ENCODE measurements at places on chromosomes 5 and 9.

DNA sequence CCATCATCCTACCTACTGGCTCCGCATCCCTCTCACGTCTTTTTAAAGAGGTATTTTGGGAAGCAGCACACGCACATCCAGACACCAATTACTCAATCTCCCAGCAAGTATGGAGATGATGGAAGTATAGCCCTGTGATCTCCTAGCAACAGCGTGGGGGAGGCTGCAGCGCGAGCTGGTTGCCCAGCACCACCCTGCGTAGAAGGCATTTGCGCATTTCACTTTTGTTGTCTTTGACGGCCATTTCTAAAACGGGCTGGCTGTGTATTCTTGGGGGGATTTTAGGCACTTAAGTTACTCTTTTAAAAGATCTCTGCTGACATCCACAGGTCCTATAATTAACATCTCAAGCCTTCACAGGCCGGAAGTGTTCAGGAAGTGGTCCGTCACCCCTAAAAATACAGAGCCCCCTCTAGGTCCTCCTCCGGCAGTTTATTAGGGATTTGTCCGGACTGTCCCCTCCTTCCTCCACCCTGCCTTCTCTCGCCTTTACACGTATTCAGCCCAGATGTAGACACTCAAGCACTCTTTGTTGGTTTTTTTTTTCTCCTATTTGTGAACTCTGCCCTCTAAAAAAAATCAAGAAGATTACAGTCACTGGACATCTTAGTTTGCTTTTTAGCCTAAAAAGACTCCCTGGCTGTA is 371.4 kb downstream of the NTRK2 start:
- no peak for DNase-seq

- DNase-seq = no peak
Measured at GRCh38 chr9:121071756-121072421, 2.9 kb upstream of the CNTRL start.

- DNase-seq = no peak
Measured at GRCh38 chr5:87081511-87082372, 185.9 kb upstream of the RASA1 start.

DNA sequence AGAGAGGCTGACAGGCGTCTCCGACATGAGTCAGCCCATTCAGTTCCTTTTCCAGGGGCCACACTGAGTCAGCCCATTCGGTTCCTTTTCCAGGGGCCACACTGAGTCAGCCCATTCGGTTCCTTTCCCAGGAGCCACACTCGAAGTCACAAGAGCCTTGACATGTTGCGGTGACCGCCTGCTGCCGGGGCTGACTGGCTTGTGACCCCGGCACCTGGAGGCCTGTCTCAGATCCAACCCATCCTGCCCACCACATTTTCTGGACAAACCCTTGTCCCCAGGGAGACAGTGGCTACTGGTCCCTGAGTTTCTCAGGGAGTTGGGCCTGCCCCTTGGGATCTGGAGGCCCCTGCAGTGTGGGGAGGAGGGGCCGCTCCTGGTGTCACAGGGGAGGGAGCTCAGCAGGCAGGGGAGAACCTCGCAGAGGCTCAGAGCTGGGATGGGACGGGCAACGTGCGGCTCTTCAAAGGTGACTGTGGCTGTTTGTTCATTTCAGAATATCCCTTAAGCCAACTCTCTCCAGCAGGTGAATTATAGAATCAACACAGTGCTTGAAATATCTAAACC is 40.5 kb upstream of the LPCAT1 start:
- DNase-seq = no peak

DNA sequence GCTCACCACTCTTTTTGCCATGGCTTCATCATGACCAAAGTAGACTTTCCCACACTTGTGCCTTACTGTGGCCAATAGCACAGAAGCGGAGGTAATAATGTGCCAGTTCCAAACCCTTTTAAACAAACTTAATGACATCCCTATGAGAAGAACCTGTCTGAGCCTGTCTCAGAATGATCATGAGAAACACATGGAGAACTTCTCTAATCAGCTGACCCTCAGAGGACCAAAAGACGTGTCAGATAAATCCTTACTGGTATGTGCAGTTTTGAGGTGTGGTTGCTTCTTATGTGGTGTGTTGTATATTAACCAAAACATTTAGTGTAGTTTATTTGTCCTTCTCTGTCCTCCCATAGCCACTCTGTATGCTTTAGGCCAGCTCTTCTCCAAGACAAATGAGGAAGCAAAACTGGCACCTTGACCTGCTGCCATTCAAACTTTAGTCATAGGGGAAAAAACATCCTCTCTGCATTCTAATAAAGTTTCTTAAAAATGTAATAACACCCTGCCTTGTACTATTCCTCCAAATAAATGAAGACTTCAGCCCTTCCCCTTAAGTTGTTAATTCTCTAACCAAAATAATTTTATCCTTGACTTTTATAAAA is 168.9 kb downstream of the MUSK start:
- DNase-seq = no peak

DNA sequence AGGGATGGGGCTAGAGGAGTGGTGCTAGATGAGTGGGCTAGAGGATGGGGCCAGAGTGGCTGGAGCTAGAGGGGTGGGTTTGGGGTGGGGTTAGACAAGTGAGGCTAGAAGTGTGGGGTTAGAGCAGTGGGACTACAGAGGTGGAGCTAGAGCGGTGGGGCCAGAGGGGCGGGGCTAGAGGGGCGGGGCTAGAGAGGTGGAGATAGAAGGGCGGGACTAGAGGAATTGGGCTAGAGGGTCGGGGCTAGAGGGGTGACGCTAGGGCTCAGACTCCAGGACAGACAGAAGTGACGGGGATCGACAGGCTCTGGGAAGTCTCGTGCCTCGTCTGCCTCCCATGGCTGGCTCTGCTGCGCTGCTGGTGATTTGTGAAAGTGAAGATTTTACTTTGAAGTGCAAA is 31.0 kb upstream of the TENT4A start:
- DNase-seq = no peak

GRCh38 chr5:160371294-160371693 is 868 bp upstream of the C1QTNF2 start:
- DNase-seq = no peak

- DNase-seq = no peak
Measured at GRCh38 chr9:8095672-8096086, 296.1 kb upstream of the DMAC1 start.

DNA sequence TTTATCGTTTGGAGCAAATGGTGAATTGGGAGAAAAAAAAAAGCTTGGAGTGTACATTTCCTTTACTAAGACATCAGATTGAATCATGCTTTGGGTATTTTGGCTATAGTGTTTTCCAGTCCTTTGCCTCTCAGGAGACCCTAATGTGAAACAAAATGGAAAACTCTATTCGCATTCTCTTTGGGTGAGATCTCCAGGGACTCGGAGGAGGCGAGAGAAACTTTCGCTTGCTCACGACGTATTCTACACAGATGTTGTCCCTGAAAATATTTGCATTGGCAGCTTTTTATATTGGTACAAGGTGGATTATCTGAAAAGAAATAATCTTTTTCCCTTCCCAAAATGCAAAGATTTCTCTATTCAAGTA is 1240.1 kb upstream of the WWC1 start:
- no peak for DNase-seq

- DNase-seq = no peak
Measured at GRCh38 chr5:150782850-150783249, 4.3 kb downstream of the SMIM3 start.

DNA sequence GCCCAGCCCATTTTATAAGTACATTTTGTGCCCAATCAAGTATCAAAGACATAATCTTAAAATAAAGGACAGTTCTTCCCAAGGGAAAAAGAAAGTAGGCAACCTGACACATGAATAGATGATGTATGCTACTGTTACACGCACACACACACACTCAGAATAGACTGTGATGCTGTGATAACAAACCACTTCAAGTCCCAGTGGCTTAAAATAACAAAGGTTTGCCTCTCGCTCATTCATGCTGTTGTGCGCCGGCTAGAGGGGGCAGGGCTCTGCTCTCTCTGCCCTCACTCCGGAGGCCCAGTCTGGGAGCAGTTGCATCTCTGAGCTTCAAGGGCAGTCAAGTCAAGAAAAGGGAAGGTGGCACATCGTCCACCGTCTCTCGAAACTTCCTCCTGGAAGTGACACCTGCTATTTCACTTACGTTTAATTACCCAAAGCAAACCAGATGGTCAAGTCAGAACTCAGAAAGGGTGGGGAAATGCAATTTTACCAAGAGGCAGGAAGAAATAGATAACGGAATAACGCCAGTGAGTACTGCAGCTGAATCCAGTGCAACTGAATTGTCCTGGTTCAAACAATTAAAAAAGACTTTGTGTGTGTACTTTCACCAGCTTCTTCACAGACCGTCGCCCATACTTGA is 43.3 kb downstream of the ANKRD33B start:
- DNase-seq = no peak

GRCh38 chr9:123248630-123249029 is 19.8 kb downstream of the STRBP start:
- DNase-seq = no peak

GRCh38 chr5:39228596-39228995 is 9.2 kb upstream of the FYB1 start:
- no peak for DNase-seq

DNA sequence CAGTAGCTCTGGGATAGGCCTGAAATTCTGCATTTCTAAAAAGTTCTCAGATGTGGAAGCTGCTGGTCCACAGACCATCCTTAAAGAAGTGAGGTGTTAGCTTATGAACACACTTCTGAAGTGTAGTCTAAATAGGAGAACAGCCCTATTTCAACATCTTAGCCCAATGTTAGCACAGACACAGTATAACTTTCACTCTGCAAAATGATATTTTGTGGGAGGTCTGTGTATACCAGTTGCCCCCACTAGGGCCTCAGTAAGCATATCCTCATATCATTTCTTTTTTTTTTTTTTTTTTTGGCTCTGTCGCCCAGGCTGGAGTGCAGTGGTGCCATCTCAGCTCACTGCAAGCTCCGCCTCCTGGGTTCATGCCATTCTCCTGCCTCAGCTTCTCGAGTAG is 7.5 kb upstream of the HABP4 start:
- no peak for DNase-seq

DNA sequence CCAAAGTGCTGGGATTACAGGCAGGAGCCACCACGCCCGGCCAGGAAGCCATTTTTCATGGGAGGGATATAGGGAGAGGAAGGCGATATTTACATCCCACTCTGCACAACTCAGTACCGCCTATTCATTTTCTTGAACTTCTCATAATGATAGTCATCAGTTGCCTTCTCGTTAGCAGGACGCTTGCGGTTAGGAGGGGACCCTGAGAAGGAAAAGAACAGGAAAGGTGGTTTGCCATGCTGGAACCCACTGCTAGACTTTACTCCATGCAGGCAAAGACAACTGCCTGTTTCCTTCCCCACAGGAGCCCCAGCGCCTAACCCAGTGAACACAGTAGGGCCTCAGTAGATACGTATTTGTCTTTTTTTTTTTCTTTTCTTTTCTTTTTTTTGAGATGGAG is 4.1 kb upstream of the TOR1A start:
- DNase-seq = no peak

DNA sequence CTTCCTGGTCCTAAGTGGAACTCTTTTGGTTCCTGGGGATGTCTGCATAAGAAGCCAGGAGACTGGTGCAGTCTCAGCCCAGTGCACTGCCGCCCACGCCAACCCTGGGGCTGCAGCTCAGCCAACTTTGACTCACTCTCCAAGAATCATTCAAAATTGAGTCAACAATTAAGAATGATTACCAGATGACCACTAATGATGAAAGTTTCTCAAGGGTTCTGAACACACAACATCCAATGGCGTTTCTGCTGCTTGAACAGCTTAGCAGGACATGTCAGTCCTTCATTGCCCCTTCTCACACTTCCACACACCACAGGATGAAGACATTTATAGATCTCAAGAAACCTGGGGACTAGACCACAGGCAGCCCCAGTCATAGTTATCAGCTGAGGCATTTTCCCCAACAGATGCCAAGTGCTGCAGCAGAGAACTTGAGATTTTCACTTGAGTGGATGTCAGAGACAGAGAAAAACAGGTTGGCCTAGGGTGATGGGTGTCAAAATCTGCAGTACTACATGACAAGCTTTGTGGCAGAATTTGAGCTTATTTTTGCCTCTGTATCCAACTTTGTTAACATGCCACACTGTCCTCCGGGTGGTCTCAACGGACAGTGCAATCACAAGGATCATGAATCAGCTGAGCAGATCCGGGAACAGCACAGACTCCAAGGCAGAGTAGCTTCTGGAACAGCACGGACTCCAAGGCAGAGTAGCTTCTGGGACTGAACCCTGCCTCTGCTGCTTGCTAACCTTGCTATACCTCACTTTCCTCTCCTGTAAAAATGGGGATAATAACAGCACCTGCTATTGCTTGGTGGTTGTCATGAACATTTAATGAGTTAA is 356.1 kb downstream of the SPOCK1 start:
- no peak for DNase-seq
